Suppressor macrophage treated with lipopolysaccharide for 4 hours (primary cell): ENCODE measurements at places on chromosomes 6 and 20.

DNA sequence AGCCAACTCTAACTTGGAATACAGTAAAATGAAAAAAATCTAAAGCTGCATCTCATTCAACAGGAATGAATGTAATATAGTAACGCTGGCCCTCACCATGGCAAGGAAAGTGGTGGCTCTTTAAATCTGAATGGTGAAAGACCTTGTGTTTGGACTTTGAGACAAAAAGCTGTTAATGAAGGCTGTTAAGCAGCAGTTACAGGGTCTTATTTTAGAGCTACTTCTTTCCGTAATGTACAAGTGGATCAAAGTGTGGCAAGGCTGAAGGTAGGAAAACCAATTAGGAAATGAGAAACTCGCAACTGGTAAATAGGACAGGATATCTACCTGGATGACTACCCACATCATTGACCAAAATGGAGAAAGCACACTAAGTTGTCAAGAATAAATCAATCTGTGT lies 11.6 kb upstream of the TRIM39 start:
- DNase-seq, result no peak

DNA sequence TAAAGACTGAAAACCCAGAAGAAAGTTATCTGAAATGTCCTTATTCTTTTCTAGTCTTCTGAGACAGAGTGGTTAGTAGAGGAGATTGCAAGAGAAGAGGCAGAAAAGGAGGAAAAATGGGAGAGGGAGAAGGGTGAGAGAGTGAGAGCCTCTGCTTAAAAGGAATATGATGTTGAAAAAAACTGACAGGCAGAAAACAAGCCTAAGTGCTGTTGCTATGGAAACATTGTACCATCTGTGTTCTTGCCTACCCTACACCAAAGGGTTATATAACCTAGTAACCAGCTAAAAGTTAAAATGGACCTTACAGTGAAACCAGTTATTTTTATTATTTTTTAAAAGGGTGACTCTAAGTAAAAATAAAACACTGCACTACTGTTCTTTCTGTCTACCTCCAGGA lies 28.3 kb upstream of the SH3BGRL2 start:
- no peak for DNase-seq

GRCh38 chr6:91149956-91150705 lies 563.3 kb upstream of the MAP3K7 start:
- no peak for DNase-seq

- DNase-seq, result peak; percentile 37
These were observed 73.6 kb downstream of the NDUFAF5 start for GRCh38 chr20:13858439-13858838.

GRCh38 chr6:107418118-107418517 lies 41.2 kb downstream of the PDSS2 start:
- no peak for DNase-seq

- DNase-seq, result peak; percentile 58
These were observed 41.3 kb downstream of the FRK start for GRCh38 chr6:116019428-116019827.

GRCh38 chr6:1669996-1670395 lies 60.3 kb downstream of the FOXC1 start:
- DNase-seq, result no peak

GRCh38 chr6:130758813-130759212 lies 68.4 kb upstream of the SMLR1 start:
- DNase-seq, result no peak

DNA sequence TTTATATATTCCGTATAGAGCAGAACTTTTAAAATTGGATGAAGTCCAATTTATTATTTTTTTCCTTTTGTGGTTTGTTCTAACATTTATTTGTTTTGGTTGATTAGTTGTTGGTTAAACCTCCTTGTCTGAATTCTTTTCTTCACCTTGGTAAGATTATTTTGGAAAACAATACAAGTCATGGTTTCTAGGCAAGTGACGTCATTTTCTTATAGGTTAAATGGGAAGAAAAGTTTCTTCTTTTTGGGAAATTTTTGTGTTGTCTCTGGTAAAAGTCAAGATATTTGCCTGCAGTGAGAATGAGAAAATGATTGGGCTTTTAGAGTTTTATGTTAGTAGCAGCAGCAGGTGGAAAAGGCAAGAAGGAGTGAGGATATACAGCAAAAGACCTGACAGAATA lies 197.9 kb downstream of the OTOR start:
- DNase-seq, result no peak

DNA sequence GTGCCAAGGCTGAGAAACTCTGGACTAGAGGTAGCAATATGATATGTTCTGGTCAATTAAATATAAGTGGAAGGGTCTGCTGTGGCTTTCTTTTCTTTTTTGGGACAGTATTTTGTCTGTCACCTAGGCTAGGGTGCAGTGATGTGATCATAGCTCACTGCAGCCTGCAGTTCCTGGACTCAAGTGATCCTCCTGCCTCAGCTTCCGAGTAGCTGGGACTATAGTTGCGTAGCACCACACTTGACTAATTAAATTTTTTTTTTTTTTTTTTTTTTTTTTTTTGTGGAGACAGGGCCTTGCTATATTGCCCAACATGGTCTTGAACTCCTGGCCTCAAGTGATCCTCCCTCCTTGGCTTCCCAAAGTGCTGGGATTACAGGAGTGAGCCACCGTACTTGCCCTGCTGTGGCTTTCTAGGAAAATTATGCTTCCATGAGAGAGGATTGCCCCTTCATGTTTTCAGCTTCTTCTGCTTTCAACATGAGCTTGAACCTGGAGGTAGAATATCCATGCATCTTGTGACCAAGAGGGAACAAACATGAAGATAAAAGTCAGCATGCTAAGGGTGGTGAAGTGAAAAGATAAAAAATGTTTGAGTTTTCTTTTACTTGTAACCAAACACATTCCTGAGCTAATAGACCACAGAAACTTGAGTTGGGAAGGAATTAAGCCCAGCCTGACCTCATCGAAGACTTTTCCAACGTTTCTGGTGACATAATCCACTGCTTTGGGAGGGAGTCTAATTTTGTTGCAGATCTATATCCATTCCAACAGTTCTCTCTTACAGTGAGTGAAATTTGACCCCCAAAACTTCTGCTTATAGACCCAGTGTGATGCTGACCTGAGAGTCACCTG lies 75.1 kb downstream of the CARMIL1 start:
- DNase-seq, result no peak

DNA sequence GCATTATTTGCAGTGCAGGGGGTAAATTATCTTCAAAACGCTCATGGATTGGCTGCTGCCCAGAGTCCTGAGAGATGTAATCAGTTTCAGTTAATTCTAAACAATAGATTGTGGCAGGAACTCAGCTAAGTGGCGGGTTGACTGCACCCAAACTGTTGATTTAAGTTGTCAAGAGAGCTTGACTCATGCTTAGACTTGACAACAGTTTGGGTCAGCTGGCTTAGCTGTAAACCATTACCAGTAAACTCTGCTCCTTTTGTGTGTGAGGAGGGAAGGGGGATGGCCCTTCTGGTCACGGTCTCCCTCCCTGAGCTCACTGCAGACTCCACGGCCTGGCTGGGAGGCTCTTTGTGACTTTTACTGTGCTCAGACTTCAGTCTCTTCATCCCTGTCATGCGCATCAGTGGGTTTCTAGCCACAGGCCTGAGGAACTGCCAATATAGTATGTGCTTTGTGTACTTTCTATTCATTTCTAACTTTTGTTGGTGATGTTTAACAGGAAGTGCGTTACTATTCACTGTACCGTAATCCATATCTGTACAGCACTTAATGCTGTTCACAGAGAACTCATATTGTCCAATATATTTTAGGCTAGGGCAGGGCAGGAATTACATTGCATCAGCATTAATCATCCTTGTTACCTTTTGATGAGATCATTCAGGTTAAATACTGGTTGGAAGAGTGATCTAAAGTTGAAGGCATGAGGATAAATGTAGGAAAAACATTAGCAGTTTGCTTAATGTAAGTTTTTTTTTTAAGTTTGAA lies 488.3 kb downstream of the CDKAL1 start:
- no peak for DNase-seq

DNA sequence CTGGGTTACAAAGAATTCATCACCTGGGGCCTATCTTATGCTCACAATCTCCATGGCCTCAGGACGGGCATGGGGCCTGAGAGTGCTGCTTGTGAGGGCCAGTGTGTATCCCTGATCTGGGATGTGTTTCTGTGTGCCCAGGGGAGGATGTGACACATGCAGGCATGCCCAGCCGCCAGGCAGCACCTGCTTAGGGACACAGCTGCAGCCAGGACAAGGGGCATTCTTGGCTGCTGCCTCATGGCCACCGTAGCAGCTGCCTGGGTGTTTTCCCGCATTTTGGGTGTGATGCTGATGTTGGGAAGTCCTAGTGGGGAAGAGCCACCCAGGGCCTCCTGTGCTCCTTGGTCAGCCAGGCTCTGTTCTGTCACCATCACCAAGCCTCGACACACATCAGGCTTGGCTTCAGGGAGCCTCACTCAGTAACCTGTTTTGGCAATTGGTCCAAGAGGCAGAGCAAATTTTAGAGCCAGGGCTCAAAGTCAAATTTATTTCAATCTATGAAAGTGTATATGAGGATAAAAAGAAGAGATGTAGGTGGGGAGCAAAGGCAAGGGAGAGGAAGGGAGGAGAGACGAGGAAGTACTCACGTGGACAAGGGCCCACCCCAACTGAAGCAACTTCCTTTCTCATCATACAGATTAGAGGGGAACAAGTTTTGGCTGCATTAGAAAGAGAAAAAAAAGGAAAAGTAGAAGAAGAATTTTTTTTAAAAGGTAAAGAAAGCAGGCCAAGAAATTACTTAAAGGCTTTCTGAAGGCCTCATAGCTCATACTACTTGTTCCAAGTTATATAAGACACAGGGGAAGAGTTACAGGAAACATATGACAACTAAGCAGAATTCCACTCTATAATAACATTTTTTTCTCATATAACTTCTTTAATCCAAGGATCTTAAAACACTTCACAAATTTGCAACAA lies 269.9 kb upstream of the SUPT3H start:
- no peak for DNase-seq

DNA sequence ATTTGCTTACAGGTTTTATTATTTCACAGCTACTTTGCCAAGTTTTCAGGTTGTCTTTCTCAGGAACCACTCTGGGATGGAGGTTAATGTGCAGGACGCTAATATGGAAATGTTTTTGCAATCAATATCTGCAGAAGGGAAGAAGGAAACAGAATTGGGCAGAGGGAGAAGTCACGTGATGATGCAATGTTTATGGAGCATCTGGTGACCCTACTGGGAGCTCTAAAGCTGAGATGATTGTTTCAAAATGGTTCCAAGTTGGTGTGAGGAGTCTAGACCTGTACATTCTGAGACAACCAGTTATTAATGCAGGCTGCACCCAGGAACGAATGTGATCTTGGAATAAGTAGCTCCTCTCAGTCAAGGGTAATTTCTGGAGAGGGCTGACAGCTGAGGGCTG lies 905.4 kb upstream of the FLRT3 start:
- no peak for DNase-seq

GRCh38 chr20:40654876-40655275 lies 34.2 kb downstream of the MAFB start:
- DNase-seq, result no peak
